ENCODE measurements at places on chromosomes 3 and 15.

GRCh38 chr3:67000009-67000408 lies 1.9 kb downstream of the KBTBD8 start:
- no peak for DNase-seq

- DNase-seq, result no peak
These were observed 891 bp upstream of the DMXL2 start for GRCh38 chr15:51623386-51623938.

- DNase-seq, result no peak
These were observed 285.4 kb upstream of the ROPN1 start for GRCh38 chr3:124277144-124277890.

GRCh38 chr3:137792626-137793271 lies 28.6 kb downstream of the SOX14 start:
- DNase-seq, result no peak

DNA sequence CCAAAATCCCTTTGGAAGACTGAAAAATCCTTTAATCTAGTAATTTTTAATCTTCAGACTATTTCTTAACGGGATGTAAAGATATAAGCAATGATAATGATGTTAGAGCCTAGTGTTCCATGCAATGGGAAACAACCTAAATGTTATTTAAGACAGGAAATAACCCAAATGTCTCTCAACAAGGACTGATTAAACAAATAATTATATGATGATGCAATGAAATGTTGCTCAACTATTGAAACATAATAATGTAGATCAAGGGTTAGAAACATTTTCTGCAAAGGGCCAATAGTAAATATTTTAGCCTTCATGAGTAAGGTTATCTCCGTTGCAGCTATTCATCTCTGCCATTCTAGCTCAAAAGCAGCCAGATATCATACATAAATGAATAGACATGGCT lies 275.4 kb downstream of the NEK10 start:
- no peak for DNase-seq

- no peak for DNase-seq
These were observed 87.8 kb downstream of the IGF2BP2 start for GRCh38 chr3:185737020-185737419.
